ENCODE measurements at places on chromosomes 7 and 10.

GRCh38 chr10:62396864-62397263, 22.7 kb downstream of the ZNF365 start:
- DNase-seq = no peak

GRCh38 chr10:106997721-106998120, 166.8 kb downstream of the SORCS1 start:
- DNase-seq = peak; percentile 88

- DNase-seq = no peak
These were observed 12.7 kb downstream of the IKZF1 start for GRCh38 chr7:50317221-50317678.

DNA sequence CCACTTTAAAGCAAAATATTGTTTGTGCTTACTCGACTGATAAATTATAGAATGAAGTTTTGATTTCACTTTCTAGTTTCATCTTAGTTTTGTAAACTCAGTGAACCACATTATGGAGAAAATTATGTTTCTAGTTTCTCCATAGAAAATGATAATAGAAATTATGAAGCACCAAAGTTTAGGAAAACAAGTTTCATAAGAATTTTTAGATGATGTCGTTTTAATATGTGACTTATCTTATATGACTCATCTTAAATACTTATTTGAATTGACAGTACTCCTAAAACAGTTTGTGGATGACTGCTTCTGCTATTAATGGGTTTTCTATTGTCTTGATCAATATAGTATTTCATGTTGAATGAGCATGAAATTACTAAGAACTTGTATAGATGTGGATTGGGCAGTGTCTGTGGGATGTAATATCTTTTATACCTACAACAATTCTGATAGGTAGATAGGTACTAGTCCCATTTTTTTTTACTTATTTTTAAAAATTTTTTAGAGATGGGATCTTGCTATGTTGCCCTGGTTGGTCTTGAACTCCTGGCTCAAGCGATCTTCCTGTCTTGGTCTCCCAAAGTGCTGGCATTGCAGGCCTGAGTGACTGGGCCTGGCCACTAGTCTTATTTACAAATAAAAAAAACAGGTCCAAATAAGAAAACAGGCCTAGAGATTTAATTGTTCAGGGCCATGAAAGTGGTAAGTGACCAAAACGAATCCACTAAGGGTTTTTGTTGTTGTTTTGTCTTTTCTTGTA, 3.7 kb downstream of the HBP1 start:
- no peak for DNase-seq

- no peak for DNase-seq
These were observed 238.9 kb downstream of the CAMK1D start for GRCh38 chr10:12588091-12588860.

GRCh38 chr7:151431768-151432311, 8.1 kb downstream of the CRYGN start:
- no peak for DNase-seq

DNA sequence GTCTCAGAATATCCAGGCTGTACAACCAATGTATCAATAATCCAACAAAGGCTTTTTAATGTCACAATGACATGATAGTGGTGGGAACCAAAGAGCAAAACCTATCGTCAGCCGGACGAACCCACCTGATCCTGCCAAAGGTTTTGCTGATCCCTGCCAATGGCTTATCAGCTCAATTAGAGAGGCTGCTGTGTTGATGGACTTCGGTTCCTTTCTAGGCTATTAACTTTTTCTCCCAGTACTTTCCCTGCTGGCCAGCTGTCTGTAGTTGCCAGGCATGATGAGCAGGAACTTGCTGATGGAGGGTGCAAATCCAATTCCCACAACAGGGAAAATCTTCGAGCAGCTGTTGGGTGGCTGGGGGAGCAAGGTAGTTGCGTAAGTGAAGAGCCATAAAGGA, 2.4 kb downstream of the LMOD2 start:
- no peak for DNase-seq

DNA sequence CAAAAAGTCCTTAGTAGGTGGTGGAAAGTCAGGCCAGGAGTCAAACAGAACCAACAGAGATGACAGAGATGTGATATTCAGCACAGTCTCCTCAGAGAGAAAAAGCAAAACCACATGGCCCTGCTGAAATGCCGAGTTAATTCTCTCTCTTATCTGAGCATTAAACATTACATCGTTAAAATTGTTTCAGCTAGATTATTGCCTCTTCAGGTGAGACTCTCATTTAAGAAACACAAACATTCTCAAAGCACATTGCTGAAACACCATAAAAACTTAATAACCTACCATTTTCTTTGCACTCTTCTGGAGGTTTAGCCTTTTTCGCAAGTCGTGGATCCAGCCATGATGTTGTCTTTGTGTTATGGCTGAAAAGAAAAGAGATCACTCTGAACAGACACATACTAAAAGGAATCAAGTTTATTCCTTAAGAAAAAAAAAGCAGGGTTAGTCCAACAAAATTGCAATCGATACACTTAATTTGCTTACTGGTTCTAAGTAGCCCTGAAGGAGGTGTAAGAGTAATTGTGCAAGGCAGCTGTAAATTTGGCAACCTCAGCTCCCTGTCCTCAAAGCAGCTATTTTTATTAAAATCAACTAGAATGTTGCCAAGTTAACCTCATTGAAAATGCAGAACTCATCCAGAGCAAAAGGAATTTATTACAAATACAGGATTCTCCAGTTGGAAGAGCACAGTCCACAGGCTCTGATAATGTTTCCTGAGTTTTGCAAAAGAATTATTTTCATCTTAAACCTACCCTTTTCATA, 691.1 kb downstream of the PHTF2 start:
- DNase-seq = peak; percentile 70

- peak; percentile 49 for DNase-seq
These were observed 173.3 kb upstream of the ZNF804B start for GRCh38 chr7:88586219-88586618.

- peak; percentile 38 for DNase-seq
These were observed 39.4 kb upstream of the TARP start for GRCh38 chr7:38312821-38313220.

GRCh38 chr10:18659819-18660535, 746 bp downstream of the ARL5B start:
- DNase-seq = peak; percentile 49

GRCh38 chr10:34372509-34372908, 442.6 kb downstream of the PARD3 start:
- no peak for DNase-seq

DNA sequence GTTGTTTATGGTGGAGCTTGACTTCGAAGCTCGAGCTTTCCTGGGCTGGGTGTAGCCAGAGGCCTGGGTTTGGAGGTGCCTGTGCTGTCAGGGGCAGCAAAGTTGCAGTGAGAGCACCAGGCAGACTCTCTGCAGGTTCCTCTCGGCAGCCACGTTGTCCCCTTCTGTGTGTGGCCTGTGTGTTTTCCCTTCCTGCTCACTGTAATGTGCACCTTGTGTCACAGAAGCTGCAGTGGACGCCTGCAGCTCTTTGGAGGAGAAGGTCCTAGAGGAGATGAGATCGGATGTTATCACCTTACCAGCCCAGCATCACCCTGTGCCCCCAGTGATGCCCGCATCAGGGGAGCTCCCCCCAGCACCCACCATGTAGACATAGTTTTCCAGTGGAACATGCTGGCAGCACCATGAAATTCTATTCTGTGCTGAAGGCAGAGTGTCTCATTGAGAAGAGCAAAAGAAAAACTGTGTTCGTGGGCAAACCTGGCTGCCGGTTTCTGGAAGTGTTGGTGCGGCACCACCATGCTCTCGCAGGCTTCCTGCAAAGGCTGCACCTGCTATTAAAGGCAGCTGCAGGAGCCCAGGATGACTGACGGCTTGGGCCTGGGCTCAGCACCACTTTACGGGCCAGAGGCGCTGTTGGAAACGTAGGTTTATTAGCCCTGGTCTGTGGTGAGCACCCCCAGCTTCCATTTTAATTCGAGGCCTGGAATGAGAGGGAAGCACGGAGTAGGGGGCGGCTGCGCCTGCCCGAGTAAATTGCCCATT, 609.8 kb upstream of the FOXK1 start:
- DNase-seq = no peak

GRCh38 chr10:120940299-120940900, 89.2 kb downstream of the WDR11 start:
- no peak for DNase-seq

- DNase-seq = no peak
These were observed 74.3 kb downstream of the SAMD9 start for GRCh38 chr7:93043385-93043985.

DNA sequence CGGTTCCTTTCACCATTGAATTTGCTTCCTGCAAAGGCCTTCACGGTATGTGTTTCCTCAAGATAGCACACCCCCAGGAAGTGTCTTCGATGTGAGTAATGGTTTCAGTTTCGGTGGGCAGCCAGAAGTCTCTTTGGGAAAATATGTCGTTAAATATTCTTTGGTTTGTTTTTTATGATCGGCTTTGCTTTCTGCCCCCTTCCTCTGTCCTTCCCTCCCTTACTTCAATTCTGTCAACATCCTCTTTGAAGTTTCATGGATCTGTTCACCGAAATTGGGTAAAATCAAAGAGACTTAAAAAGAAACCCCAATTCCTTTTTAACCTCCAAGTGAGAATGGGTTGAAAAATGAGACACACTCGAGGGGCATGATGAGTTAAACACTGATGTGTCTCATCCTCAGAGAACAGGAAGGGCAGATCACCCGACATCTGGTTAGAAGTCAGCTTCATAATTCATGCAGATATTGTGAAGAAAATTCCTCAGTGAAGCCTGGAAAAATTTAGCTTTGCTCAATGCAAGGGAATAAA, 170.8 kb upstream of the HABP2 start:
- DNase-seq = peak; percentile 29

GRCh38 chr7:151320263-151320845, 21.3 kb upstream of the NUB1 start:
- no peak for DNase-seq

- no peak for DNase-seq
These were observed 80.9 kb downstream of the NT5C2 start for GRCh38 chr10:103111918-103112877.

GRCh38 chr7:157032128-157032527, 21.7 kb upstream of the MNX1 start:
- no peak for DNase-seq

DNA sequence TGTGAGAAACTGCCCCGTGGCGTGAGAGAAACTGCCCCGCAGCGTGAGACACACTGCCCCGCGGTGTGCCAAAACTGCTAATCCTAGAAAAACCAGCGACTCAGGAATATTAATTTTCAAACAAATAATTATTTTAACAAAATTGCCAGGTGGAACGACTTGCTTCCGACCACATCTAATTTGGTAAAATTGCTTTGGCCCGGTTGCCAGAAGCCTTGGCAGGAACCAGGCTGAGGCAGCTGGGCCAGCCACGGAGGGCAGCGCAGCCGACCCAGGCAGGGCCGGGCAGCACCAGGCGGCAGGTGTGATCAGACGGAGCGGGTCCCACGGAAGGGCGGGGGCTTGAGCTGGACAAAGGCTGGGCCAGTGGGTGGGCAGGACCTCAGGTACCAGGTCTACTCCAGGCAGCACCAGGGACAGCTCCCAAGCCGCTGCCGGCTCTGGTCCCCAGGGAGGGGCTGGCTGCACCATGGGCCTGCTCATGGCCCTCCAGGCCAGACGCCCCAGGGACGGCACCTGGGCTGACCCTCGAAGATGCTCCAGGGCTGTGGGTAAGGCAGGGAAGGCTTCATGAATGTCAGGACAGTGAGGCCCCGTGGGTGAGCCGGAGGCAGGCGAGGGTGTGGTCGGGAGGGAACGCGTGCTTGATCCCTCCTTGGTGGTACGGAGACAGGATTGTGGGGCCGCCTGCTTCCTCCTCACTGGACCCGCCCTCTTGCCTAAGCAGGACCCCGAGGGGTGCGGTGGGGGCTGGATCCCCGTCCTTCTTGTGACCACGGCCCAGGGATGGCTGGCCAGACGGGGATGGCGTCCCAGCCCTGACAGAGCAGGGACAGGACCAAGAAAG, 7.7 kb upstream of the ADGRA1 start:
- no peak for DNase-seq

DNA sequence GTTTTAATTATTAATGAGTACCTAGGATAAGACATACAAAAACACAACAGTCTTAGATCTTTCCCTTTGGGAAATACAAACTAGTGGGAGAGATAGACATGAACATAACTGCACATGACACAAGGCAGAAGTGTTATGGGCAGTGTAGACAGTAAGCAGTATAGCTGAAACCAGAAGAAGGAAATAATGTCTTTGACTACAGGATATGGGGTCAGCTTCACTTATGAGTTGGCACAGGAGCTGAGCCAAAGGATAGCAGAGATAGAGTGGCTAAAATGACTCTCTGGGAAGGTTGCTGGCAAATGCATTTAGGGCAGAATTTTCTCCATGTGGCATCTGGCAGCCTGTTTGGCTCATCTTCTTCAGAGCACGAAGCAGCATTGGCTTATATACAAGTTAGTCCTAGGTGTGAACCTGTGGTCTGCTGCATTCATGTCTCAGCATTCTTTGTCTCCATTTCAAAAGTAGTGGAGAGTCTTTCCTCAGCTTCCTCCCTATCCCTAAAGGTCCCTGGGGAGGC, 60.3 kb upstream of the FEZF1 start:
- DNase-seq = no peak

GRCh38 chr10:79105150-79105739, 36.5 kb downstream of the ZMIZ1 start:
- DNase-seq = no peak
